ENCODE measurements at places on chromosomes 7 and 10.

DNA sequence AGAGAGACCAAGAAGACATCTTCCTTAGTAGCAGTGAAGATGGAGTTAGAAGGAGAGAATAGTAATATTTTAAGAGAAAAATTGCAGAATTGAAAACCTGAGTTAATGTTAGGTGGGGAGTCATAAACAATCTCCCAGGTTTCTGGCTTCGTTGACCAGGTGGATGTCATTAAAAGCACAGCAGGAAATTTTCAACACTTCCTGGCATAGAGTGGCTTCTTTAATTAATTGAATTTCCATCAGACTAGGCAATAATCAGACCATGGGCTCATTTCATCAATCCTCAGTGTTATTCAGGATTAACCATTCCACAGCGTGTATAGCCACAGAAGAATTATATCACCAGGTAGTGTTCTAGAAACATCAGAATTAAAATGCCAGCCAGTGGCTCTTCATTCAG, 268.2 kb downstream of the CCDC3 start:
- no peak for DNase-seq

- DNase-seq = no peak
Measured at GRCh38 chr10:96456296-96456840, 57.4 kb downstream of the TLL2 start.

DNA sequence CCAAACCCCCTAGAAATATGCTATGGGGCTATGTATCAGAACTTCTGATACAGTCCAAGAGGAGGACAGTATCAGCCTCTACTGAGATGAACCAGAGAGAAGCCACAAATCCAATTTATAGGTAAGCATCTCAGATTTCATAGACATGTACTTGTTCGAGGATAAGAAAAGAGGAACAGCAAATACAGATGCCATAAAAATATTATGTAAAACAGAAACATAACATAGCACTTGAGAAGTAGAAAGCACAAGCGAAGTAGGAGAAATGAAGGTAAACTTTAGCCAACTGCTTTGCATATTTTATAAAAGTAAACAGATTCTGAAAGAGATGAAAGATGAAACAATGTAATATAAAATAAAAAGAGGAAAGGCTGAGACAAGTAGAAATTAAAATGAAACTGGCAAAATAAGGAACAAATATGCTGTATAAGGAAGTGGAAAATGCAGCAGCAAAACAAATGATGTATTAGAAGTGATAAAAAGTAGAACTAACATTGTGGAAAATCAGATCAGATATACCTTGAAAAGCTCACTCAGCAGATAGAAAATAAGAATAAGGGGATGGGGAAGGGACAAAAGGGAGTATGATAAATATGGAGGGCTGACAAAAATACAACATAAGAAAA, 135.1 kb downstream of the SKAP2 start:
- DNase-seq = no peak

DNA sequence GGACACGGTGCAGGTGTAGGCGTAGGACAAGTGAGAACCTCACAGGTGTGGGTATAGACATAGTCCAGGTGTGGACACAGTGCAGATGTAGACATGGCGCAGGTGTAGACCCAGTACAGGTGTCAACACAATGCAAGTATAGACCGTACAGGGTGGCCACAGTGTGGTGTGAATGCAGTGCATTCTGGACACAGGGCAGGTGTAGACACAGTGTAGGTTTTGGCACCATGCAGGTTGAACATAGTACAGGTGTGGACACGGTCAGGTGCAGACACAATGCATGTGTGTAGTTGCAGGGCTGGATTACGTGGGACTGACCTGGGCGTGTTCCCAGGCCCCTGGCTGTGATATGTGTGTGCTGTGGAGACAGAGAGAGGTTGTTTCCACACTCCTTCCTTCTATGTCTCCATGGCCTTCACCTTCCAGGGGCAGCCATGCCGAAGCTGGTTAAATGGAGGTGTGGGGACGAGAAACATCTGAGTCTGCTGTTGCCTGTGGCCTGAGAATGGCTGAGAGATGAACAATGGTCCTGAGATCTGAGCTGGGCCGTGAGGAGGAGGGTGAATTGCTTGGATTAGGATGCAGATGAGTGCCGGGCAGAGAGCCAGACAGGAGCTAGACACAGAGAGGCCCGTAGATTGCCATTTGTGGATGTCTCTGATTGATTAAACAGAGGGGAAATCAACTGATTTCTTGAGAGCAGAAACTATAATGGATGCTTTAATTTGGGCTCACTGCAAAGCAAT, 343.9 kb upstream of the SHH start:
- no peak for DNase-seq

- DNase-seq = no peak
Measured at GRCh38 chr7:74134117-74134620, 40.0 kb upstream of the EIF4H start.

- no peak for DNase-seq
Measured at GRCh38 chr7:71239586-71240268, 107.8 kb downstream of the GALNT17 start.

GRCh38 chr7:88202799-88203198, 17.0 kb downstream of the SRI start:
- no peak for DNase-seq

DNA sequence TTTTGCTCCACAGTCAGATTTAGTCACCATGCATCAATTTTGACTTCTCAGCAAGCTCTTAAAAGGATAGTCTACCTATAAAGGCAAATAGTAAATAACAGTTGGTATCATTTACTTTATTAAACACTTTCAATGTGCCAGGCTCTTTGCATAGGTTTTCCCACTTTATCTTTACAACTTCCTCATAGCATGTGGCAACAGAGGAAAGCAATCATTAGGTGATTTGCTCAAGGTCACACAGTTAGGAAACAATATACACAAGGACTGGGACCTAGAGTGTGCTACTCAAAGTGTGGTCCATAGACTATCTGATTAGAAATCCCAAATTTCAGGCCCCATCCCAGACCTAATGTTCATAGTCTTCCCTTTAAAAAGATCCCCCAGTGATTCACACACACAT, 212.3 kb downstream of the MTERF1 start:
- no peak for DNase-seq

DNA sequence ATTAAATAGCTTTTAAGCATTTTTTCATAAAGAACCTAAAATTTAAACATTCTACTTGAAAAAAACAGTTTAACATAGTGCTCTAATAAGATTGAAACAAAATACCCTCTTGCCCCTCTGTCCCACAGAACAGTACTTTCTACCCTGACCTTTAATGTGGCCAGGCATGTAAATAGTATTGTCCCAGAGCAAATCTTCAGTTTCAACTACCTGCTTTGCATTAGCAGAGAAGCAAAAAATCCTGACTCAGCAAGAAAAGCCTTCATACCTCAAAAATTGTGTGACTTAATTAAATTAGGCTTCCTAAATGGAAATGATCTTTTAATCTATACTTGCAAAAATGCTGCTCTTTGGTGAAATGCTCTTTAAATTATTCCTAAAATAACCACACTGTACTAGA, 237.4 kb upstream of the AOAH start:
- DNase-seq = no peak

- DNase-seq = no peak
Measured at GRCh38 chr10:124596116-124596785, 134.6 kb downstream of the LHPP start.

- DNase-seq = no peak
Measured at GRCh38 chr10:132884041-132884440, 58.3 kb downstream of the CFAP46 start.
